ENCODE measurements at places on chromosomes 16 and 17. TPM values are rescaled to one million over a fixed set of nuclear protein-coding genes. Genes with fewer than 3 reads are reported as not detected.

DNA sequence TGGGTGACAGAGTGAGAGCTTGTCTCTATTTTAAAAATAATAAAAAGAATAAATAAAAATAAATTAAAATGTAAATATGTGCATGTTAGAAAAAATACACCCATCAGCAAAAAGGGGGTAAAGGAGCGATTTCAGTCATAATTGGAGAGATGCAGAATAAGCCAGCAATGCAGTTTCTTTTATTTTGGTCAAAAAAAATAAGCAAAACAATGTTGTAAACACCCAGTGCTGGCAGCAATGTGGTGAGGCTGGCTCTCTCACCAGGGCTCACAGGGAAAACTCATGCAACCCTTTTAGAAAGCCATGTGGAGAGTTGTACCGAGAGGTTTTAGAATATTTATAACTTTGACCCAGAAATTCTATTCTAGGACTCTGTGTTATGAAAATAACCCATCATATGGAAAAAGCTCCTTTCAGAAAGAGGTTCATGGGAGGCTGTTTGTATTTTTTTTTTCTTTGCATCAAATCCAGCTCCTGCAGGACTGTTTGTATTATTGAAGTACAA is 8.5 kb downstream of the STH start:
- no peak for DNase-seq

- DNase-seq, result no peak
These were observed 29.0 kb downstream of the PGS1 start for GRCh38 chr17:78407387-78408000.

- no peak for DNase-seq
These were observed 199.3 kb downstream of the C16orf95 start for GRCh38 chr16:87117936-87118335.

- no peak for DNase-seq
These were observed 5.7 kb downstream of the CCR7 start for GRCh38 chr17:40559564-40559916.

GRCh38 chr16:51545951-51546350 is 394.9 kb upstream of the SALL1 start:
- DNase-seq, result no peak

DNA sequence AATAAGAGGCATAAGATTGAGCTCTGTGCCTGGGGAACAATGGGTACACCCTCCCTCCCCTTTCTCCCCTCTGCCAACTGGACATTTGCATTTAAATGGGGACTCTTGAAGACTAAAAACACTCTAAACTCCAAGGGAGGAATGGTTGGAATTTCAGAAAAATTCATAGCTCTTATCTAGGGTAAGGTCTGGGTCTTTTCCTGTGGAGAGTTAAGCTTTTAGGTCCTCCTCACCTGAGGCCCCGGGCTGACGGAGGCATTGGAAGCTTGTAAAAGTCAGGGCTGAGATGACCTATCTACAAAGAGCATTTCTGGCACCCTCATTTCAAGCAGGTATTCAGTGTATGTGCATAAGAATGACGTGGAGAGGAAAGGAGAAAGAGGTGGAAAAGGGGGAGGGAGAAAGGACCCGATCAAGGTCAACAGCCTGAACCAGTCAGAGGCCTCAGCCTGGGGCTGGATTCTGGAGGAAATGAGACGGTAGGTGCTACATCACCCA is 78.0 kb downstream of the RAP1GAP2 start:
- DNase-seq, result no peak

GRCh38 chr17:18314059-18314730 is 599 bp downstream of the TOP3A start:
- no peak for DNase-seq

DNA sequence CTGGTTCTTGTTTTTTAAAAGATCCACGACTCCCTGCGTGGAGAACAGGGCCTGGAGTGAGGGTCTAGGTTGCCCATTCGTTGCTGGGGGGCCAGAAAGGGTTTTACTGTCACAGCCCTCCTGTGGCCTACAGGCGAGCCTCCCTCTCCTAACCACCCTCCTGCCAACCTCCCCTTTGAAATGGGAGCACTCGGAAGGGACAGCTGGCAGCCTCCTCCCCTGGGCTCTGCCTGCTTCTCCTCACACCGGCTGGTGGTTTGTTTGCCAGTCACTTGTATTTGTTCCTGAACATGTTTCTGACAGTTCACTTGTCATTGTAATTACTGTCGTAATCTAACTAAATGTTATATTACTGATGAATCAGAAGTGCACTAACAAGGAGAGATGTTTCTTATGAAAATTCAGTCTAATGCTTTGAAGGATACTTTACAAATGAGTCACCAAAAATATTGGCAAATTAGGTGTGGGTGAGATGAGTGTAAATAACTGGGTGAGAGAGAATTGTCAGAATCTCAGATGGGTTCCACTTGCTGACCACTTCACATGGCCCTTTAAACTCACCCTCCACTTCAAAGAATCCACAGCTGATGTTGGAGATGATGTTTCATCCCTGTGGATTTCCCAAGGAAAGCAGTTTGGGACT is 2.7 kb upstream of the SPPL2C start:
- no peak for DNase-seq

- no peak for DNase-seq
These were observed 10.8 kb downstream of the CYLD start for GRCh38 chr16:50752471-50753235.

GRCh38 chr17:55728361-55728760 is 5.7 kb upstream of the TMEM100 start:
- no peak for DNase-seq

GRCh38 chr17:80478487-80479245 is 2.3 kb upstream of the NPTX1 start:
- DNase-seq, result no peak

The CCL1 gene
- not detected for total RNA-seq

The FBXO39 gene
- 0.23 TPM for total RNA-seq

The EPN2 gene
- total RNA-seq, result 47.0 TPM

The SKAP1 gene
- total RNA-seq, result 5.4 TPM

The FLYWCH2 gene
- 35.5 TPM for total RNA-seq
